ENCODE measurements at places on chromosomes 6 and 20.

DNA sequence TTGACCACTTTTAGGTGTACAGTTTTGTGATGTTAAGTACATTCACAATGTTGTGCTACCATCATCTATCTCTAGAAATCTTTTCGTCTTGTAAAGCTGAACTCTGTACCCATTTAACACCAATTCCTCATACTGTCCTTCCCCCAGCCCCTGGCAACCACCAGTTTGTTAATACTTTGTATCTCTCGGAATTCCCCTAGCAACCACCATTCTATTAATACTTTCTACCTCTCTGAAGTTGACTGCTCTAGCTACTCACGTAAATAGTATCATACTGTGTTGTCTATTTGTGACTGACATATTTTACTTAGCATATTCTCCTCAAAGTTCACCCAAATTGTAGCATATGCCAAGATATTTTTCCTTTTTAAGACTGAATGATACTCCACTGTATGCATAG lies 82.3 kb upstream of the CLDN20 start:
- H3K4me1 ChIP-seq, result no peaks in the 10 kb centered on the region
- H3K36me3 ChIP-seq, result no peaks in the 10 kb centered on the region
- H3K27ac ChIP-seq, result no peak overlapping the region
- DNase-seq, result no peak
- H3K27me3 ChIP-seq, result no peaks in the 10 kb centered on the region
- no peak overlapping the region for H3K4me3 ChIP-seq

DNA sequence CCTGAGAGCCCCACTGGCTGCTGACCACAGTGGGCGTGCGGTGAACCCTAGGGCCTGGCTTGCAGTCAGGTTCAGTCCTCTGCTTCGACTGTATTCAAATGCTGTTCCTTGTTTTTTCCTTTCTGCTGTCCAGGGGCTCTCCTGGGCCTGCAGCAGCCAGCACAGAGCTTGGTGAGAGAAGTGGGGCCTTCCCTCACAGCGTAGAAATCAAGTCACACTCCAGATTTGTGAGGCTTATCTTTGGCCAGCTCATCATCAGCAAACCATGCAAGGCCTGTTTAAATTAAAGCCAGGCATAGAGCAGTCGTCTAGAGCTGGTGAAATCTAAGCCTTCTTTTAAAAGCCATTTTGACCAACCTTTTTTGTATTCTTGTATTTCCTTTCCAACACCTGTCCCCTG lies 8.4 kb downstream of the FAM120B start:
- peaks cover 19% of the 10 kb centered on the region for H3K36me3 ChIP-seq
- no peaks in the 10 kb centered on the region for H3K27me3 ChIP-seq
- no peak for DNase-seq
- no peak overlapping the region for H3K27ac ChIP-seq

GRCh38 chr20:23187751-23188150 lies 101.6 kb upstream of the CD93 start:
- no peak for DNase-seq
- no peaks in the 10 kb centered on the region for H3K4me1 ChIP-seq
- H3K27me3 ChIP-seq, result no peaks in the 10 kb centered on the region
- no peak overlapping the region for H3K4me3 ChIP-seq

DNA sequence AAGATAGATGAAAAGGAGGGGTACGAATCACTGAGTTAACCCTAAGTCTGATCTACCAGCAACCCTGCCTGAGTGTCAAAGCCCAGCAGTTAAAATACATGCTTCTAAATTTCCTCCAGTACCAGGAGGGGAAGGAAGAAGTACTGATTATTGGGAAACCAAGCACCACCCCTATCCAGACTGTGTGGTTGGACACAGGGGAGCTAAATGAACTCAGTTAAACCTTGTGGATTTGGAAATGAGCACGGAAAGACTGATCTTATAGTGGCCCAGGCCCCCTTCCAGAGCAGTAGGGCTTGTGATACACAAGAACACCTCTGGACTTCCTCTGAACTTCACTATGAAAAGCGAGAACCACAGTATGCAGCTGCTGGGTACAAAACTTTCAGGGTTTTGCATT lies 585.6 kb downstream of the MAFB start:
- no peak overlapping the region for H3K4me3 ChIP-seq
- no peak for DNase-seq
- H3K4me1 ChIP-seq, result no peaks in the 10 kb centered on the region
- no peaks in the 10 kb centered on the region for H3K27me3 ChIP-seq
- no peak overlapping the region for H3K27ac ChIP-seq
